Smooth muscle cell of the umbilical artery (primary cell): ENCODE measurements at places on chromosomes 6 and 20. TPM values are rescaled to one million over a fixed set of nuclear protein-coding genes. Genes with fewer than 3 reads are reported as not detected.

The GHRH gene
- total RNA-seq, result not detected in 2 replicates

The SYCP2L gene
- 0.05 and 0.59 TPM in 2 replicates for total RNA-seq

The SEMG1 gene
- not detected in 2 replicates for total RNA-seq

The MPIG6B gene
- total RNA-seq, result not detected in 2 replicates

The SLC17A3 gene
- not detected in 2 replicates for total RNA-seq

The CST2 gene
- total RNA-seq, result not detected in 2 replicates

The ZNF341 gene
- 0.59 and 1.6 TPM in 2 replicates for total RNA-seq

The SPEF1 gene
- total RNA-seq, result not detected in 2 replicates

The RTEL1 gene
- total RNA-seq, result 7.1 and 14.3 TPM in 2 replicates

The GSTA2 gene
- not detected in 2 replicates for total RNA-seq

The MGME1 gene
- 5.6 and 9.6 TPM in 2 replicates for total RNA-seq

The ATP5F1E gene
- total RNA-seq, result 19.4 and 23.8 TPM in 2 replicates

The ID4 gene
- 2.4 and 2.6 TPM in 2 replicates for total RNA-seq

The FAM162B gene
- total RNA-seq, result not detected in 2 replicates

The ZSCAN31 gene
- total RNA-seq, result 1.8 and 2.0 TPM in 2 replicates

The SRMS gene
- not detected in 2 replicates for total RNA-seq

The TCP11 gene
- 0.46 TPM in 1 of 2 replicates, not detected in the other for total RNA-seq

The DUSP22 gene
- 18.1 TPM in 2 replicates for total RNA-seq

The GABBR1 gene
- total RNA-seq, result 13.1 and 18.6 TPM in 2 replicates

The MCM8 gene
- total RNA-seq, result 3.9 and 12.0 TPM in 2 replicates

The ACTL10 gene
- total RNA-seq, result 2.7 and 3.0 TPM in 2 replicates

The MYO6 gene
- total RNA-seq, result 13.7 and 28.7 TPM in 2 replicates

The BNIP5 gene
- not detected in 2 replicates for total RNA-seq

The ZNF311 gene
- 1.1 and 1.5 TPM in 2 replicates for total RNA-seq

The RIN2 gene
- total RNA-seq, result 33.3 and 48.9 TPM in 2 replicates

The ZKSCAN8 gene
- 20.2 and 22.2 TPM in 2 replicates for total RNA-seq

The TSPO2 gene
- total RNA-seq, result not detected in 2 replicates

The TP53TG5 gene
- total RNA-seq, result not detected in 2 replicates

The NFATC2 gene
- total RNA-seq, result 0.59 and 1.1 TPM in 2 replicates

The MYLK2 gene
- total RNA-seq, result 0.14 TPM in 1 of 2 replicates, not detected in the other
